ENCODE measurements at places on chromosomes 7 and 10.
A peak's percentile ranks its signal among the peaks of the same experiment; 100 is the strongest.

GRCh38 chr10:132989476-132990415 lies 47.4 kb upstream of the CFAP46 start:
- DNase-seq = no peak

DNA sequence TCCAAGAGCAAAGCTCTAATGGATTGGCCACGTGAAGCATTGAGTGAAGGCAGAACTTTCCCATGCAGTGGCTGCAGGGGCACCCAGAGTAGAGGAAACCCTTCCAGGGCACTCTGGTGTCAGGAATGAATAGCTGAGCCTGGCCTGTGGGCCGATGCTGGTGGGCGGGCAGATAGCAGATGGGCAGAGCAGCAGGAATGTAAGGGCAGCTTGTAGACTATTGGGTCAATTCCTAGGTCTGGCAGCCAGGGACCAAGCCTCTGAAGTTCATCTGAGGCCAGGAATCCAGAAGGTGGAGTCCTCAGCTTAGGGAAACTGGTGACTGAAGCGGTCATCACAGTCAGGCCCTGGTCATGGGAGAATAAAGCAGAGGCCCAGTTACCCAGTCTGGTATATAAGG lies 115.4 kb downstream of the TMEM178B start:
- no peak for DNase-seq

- peak; percentile 98 for DNase-seq
Measured at GRCh38 chr7:106679153-106679931, 18.4 kb upstream of the CCDC71L start.

DNA sequence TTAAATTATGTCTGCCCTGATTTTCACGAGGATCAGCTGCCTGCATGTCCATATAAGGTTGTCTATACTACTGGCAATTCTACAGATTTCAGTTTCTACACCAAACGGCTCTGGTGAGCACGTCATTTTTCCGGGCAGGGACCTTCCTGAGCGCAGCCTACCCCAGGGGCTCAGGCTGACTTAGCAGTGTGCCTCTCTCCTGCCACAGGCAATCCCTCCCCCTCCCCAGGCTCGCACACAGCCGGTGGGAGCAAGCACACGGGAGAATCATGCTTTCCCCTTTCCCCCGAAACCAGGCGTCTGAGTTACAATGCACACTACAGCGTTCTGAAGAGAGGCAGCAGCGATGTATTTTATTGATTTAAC lies 1.7 kb downstream of the KLF6 start:
- peak; percentile 87 for DNase-seq

DNA sequence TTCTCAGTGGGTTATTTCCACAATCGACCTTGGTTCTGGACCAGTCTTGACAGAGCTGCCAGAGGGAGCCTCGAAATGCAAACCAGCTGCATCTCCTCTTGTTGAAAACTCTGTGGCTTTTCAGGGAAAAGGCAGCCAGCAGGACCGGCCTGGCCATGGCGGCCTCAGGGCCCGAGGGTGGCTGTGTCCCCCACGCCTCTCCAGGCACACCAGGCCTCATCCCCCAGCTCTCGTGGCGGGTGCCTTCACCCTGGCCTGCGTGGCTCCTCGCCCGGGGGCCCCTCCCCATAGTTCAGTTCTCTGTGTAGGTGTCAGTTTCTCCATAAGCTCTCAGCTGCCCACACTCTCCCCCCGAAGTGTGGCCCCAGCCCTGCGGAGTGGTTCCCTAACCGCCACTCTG lies 63.5 kb downstream of the MGMT start:
- no peak for DNase-seq

GRCh38 chr7:1425292-1426136 lies 33.8 kb downstream of the MICALL2 start:
- no peak for DNase-seq

DNA sequence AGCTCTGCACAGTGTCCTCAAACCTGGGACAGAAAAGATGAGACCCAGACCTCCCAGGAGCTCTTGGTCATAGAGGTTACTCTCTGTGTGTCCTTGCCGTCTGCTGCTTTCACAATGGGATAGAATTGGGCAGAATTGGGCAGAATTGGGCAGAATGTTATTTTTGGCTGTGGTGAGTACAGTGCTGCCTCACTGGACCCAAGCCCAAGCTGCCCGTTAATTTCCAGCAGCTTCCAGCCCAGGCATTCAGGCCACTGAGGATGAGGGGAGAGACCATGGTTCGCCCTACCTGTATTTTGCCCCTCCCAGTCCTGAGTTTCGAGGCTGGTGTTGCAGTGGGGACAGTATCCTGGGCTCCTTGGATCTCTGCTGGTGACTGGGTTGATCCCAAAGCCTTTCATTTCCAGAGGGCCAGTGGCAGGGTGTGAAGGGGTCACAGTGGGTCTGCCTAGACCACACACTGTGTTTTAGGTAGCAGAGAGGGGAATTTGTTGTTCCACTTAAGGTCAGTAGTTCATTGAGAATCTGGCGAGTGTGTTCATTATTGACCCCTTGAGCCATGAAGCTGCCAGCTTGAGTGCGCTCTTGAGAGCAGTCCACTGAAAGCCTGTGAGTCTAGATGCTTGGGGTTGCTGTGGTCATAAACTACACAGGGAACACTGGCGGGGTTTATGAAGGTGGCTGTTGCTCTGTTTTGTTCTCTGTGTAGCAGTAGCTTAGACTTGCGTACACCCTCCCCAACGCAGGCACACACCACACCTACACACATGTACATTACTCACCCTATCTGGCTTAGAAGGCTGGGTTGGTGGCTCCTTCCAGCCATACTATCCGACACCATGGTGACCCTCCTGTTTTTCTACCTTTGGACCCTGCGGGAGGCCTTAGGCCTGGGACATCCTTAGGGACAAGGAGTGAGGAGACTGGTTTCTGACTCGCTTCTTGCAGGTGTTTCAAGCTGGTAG lies 23.5 kb downstream of the NACAD start:
- DNase-seq = no peak

DNA sequence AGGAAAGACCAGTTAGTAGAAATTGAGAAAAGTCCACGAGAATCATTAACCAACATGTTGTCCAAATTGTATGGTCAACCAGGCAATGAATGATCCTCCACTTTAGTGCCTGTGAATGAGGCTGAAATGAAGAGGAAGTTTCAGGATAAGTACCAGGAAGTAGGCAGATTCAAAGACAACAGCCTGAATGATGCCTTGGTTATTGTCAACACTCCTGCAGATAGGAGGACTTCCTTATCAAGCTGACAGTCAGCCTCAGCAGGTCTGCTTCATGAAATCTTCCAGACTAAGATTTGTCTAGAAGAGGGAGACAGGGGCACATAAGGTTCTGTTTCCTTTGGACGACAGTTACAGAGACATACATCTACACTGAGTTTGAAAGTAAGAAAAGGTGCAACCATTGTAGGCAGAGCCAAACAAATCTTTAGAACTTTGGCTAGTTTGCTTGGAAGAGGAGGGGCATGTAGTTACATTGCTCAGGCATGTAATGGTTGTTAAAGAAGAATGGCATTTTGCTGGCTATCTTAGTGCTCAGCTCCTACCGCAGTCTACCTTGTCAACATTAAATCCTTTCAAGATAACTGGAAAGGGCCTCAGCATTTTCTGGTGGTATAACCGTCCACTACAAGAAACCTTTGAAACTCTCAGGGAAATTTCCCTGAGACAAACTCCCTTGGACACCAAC lies 81.4 kb downstream of the ABI1 start:
- peak; percentile 8 for DNase-seq

DNA sequence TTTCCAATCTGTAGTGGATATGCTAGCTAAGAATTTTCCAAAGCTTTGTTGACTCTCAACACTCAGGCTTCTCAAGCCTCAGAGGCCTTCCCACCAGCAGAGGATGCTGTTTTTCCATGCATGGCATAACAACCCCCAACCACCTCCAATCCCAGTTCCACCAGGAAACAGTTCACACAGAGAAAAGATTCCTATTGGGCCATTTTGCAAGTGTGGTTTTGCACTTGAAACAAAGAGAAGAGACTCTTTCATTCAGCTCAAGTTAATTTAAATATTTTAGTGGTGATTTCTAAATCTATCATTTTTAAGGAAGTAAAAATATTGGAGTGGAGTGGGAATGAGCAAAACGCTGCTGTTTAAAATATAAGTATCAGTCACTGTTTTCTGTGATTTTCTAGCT lies 105.6 kb upstream of the COL1A2 start:
- peak; percentile 89 for DNase-seq

- DNase-seq = no peak
Measured at GRCh38 chr7:158588085-158588877, 658 bp upstream of the PTPRN2 start.

GRCh38 chr10:6019796-6020195 lies 42.4 kb downstream of the IL2RA start:
- DNase-seq = no peak

- DNase-seq = no peak
Measured at GRCh38 chr10:3882855-3883254, 97.8 kb upstream of the KLF6 start.

DNA sequence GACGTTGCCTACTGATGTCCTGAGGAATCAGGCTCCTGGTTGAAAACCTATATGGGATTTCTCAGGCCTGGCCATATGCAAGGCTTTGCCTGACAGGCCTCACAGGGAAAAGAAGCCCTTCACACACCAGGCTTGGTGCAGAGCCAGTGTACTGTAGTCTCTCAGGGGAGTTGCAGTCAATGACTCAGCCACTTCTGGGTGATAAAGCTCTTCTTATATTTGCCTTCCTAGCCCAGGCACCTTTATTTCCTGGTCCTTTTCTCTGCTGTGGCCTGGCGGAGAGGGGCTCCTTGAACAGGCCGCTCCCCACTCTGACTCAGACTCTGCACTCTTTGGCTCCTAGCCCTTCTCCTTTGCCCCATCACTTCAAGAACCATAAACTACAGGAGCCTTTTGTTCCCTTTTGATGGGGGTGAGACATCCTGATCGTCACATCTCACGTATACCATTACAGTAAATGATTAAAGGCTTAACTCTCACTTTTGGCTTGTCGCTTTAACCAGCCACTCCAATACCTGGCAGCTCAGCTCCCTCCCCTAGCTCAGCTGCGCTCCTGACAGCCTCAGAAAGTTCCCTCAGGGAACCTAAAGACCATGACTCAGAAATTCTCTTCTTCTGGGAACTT lies 33.5 kb downstream of the DPY19L1 start:
- peak; percentile 88 for DNase-seq

DNA sequence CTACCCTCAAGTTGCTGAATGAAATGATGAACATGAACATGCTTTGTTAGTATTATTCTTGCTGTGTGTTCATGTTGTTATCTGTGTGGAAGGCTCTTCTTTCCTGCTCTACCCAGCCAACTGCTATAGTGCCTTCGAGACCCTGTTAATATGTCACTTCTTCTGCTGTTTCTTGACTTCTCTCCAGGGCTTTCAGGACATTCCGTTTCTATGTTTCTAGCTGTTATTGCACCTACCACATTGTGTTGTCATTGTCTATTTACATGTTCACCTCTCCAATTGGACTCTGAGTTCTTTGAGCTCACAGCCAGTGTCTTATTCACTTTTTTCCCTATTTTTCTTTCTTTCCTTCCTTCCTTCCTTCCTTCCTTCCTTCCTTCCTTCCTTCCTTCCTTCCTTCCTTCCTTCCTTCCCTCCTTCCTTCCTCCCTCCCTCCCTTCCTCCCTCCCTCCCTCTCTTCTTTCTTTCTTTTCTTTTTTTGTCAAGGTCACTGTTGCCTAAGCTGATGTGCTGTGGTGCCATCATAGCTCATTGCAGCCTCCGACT lies 40.4 kb downstream of the BAMBI start:
- DNase-seq = no peak

DNA sequence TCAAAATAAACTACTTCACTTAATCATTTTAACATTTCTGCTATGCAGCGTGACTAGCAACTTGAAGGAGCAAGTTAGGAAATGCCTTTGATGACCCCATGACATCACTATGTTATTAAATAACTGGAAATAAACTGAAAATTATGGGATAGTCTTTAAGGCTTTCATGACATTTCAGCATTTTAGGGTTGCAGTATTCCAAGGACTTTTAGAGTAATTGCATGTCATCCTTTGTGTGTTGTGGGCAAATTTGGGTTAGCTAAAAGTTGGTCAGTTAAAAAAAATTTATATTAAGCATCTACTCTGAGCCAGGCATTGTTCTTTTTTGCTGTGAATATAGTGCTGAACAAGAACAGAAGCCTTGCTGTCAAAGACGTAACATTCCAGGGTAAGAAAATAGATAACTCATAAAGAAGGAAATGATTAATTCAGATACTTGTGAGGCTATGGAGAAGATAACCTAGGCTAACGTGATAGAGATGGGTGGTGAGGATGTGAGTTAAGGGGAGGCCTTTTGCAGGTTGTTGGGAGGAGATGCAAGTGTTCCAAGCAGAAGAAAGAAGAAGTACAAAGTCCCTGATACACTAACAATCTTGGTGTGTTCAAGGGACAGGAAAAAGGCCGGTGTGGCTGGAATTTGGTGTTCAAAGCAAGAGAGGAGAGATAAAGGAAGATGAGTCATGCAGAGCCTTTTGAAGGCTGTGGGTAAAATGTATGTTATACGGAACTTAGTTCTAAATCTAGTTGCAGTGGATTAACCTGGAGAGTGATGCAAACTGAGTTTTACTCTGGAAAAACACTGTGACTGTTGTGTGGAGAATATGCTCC lies 610.2 kb downstream of the AUTS2 start:
- peak; percentile 4 for DNase-seq

DNA sequence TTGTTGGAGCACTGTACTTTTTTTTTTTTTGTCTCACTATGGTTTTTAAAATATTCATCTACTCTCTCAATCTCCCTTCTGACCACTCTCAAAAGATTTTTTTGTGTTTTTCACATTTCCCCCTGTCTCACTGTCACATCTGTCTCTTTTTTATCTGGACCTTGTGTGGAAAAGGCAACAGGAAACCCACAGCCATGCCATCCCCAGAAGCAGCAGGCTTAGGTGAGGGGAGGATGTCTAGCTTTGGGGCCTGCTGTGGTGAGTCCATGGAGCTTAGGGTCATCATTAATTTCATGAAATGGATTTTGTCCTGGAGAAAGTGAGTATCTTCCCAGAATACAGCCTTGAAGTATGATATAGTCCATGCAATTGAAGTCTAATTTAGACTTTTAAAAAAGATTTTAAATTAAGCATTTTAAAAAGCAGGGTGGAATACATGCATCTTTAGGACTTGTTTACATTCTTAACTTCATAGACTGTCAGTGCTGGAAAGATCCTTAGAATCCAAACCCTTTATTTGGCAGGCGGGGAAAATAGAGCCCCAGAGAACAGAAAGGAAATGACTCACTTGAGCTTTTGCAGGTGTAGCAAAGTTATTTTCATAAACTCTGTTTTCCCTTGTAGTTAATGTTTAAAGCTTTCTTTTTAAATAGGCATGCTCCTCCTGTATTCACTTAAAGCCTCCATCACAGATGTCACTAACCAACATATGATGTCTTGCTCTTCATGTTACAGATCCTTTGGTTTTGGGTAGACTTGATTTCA lies 25.1 kb downstream of the MINDY4 start:
- DNase-seq = peak; percentile 37

DNA sequence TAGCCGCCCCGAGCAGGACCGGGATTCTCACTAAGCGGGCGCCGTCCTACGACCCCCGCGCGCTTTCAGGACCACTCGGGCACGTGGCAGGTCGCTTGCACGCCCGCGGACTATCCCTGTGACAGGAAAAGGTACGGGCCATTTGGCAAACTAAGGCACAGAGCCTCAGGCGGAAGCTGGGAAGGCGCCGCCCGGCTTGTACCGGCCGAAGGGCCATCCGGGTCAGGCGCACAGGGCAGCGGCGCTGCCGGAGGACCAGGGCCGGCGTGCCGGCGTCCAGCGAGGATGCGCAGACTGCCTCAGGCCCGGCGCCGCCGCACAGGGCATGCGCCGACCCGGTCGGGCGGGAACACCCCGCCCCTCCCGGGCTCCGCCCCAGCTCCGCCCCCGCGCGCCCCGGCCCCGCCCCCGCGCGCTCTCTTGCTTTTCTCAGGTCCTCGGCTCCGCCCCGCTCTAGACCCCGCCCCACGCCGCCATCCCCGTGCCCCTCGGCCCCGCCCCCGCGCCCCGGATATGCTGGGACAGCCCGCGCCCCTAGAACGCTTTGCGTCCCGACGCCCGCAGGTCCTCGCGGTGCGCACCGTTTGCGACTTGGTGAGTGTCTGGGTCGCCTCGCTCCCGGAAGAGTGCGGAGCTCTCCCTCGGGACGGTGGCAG lies at the start of gene MGMT:
Gene MGMT, plus strand, starts transcription at position 539 of the 656 bp plus-strand sequence.
- peak; percentile 64 for DNase-seq
